Activated naive CD4-positive, alpha-beta T cell treated with anti-CD3 and anti-CD28 coated beads, Interleukin-2, amount 50 U/mL, for 72 hours (primary cell): ENCODE measurements at places on chromosomes 11 and 22. TPM values are rescaled to one million over a fixed set of nuclear protein-coding genes. Genes with fewer than 3 reads are reported as not detected.

The SERHL2 gene
- 1.2 TPM for total RNA-seq

The CCDC73 gene
- total RNA-seq: 0.10 TPM

The OR8G5 gene
- not detected for total RNA-seq

The CYP2D6 gene
- 4.8 TPM for total RNA-seq

The A4GALT gene
- total RNA-seq: not detected

The OR5D16 gene
- total RNA-seq: not detected

The PTGDR2 gene
- not detected for total RNA-seq

The LGR4 gene
- total RNA-seq: 0.27 TPM

The KCNK4 gene
- 0.46 TPM for total RNA-seq

The BCL2L13 gene
- total RNA-seq: 22.3 TPM

The TRIM34 gene
- 12.0 TPM for total RNA-seq

The ST14 gene
- total RNA-seq: not detected

The ZNF143 gene
- total RNA-seq: 80.9 TPM

The BTBD18 gene
- total RNA-seq: not detected

The SLC22A9 gene
- not detected for total RNA-seq

The GPHA2 gene
- total RNA-seq: not detected
